ENCODE measurements at places on chromosomes 3 and 15.
A peak's percentile ranks its signal among the peaks of the same experiment; 100 is the strongest.

DNA sequence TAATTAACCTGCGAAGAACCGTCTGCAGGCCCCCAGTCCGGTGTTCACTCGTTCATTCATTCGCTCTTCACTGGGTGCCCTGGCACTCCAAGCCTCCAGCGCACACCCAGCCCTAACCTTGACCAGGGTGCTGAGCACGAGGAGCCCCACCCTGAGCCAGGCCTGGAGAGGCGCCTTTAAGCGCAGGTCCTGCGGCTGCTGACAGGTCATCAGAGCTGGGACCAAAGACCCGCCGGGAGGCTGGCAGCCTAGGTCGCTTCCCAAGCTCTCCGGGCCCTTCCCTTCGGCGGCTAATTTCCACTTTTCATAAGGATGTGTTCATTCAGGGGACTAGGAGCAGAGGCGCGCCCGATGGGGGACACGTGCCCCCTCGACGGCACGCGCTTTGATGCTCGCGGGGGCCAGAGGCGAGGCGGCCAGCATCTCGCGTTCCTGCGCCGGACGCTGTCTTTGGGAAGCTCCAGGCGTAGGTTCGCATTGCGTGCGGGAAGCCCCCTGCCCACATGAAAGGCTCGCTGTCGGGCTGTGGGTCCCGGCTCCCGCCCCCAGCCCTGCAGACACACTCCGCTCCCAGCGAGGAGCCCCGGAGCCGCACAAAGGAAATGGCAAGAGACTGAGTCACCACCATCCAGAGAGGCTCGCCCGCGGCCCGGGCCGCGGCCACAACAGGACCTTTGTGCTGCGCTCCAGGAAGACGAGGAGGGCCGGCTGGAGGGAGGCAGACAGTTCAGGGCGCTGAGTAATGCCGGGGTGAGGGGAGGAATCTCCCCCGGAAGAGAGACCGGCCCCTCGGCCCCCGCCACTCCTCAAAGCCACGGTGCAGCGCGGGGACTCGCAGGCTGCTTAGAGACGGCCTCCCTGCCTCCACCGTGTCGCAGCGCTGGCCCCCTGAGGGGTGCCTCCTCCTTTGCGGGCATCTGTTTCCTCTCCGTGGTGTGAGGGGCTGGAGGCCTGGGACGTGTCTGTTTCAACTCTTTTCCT lies 266.4 kb upstream of the HES1 start:
- peak; percentile 83 for DNase-seq

DNA sequence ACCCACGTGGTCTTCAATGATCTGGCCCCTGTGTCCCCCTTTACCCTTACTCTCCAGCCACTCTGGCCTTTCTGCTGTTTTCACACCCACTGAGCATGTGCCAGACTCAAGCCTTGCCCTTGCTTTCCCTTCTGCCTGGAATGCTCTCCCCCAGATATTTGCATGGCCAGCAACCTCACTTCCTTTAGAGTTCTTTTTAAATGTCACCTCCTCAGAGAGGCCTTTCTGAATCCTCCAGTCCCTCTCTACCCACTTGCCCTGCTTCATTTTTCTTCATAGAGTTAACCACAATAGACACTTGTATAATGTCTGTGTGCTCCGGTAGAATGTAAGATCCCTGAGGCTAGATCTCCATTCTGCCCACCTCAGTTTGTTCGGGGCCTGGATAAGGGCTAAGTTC lies 39.4 kb upstream of the TIPARP start:
- no peak for DNase-seq

- no peak for DNase-seq
These were observed 117.8 kb upstream of the IGF1R start for GRCh38 chr15:98530570-98530969.

- DNase-seq: no peak
These were observed 37.9 kb upstream of the MECOM start for GRCh38 chr3:169701457-169701856.

GRCh38 chr15:40762919-40763800 lies 708 bp upstream of the GCHFR start:
- DNase-seq: no peak

GRCh38 chr3:29153811-29154210 lies 127.1 kb upstream of the RBMS3 start:
- no peak for DNase-seq

GRCh38 chr3:197880491-197881269 lies 69.3 kb upstream of the RPL35A start:
- DNase-seq: no peak

- no peak for DNase-seq
These were observed 803.7 kb upstream of the ARRDC4 start for GRCh38 chr15:97156739-97157265.

DNA sequence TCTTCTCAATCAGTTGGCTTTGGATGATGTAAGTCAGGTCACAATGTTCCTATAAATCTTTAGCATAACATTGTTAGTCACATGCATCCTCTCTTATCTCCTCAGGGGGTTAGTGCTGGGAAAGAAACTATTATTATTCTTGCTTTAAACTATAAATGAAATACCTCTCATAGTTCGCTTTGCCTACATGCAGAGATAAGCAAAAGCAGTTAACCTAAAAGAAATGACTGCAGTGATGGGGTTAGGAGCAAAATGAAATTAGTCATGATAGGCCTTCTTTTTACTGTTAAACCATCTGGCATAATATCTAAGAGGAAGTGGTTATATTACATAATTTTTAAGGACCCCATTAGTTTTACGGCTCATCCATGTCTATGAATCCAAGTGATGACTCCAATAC lies 91.7 kb upstream of the IGSF10 start:
- DNase-seq: no peak

- no peak for DNase-seq
These were observed 8.0 kb downstream of the TMEM212 start for GRCh38 chr3:171850960-171851659.

DNA sequence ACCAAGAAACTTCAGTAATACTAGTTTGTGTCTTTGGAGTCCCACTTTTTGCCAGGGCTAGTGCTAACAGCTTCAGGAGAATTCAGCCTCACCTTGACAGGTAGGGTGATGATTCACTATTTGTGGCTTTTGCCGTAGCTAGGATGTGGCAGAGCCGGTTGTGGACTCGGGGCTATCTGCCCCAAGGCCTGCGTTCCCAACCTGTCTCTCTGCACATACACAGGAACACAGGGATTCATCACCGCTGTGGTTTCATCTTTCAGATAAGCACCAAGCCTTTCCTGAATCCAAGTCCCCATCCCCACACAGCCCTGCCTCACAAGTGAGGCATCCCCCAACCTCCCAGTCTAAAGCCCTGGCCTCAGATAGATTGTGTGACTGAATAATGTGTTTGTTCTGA lies 45.2 kb upstream of the POLG start:
- no peak for DNase-seq

GRCh38 chr3:151382671-151383070 lies 1.9 kb downstream of the P2RY12 start:
- no peak for DNase-seq

DNA sequence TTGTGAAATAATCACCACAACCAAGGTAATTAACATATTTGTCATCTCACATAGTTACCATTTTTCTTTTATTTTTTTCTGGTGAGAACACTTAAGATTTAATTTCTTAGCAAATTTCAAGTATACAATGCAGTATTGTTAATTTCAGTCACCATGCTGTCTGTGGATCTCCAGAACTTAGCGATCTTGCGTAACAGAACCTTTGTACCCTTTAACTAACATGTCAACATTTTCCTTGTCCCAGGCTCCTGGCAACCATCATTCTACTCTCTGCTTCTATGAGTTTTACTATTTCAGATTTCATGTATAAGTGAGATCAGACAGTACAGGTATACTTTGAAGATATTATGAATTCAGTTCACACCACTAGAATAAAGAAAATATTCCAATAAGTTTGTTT lies 154.4 kb downstream of the KCNAB1 start:
- DNase-seq: no peak

DNA sequence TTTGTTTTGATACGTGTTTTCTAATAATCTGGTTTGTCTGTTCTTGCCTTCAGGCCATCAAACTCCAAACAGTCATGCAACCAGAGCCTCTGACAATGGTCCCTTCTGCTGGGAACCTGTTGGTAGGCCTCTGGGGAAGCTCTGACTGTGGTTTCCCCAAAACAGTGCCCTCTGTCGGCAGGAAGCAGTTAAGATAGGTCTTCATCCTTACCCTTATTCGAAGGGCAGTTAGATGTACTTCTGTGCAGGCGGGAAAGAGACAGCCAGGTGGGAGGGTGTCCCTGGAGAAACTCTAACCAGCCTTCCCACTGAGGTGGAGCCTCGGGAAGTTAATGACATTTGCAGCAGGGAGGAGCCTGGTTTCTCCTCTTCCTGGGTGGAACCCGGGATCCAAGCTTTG lies 81.6 kb upstream of the CHMP2B start:
- no peak for DNase-seq

DNA sequence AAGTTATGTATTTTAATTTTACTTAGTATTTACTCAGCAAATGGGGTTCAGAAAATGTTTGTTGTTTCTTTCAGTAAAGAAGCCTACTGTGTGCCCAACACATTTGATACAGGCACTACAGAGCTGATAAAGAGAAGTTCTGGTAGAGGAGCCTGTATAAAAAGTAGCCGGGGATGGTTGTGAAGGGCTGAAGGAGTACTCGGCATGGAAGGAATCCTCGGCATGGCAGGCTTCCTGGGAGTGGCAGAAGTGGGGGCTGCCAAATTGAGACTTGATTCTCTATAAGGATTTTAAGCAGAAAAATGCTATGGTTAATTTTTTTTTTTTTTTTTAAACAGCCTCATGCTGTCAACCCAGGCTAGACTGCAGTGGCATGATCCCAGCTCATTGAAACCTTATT lies 9.3 kb downstream of the ARL13B start:
- DNase-seq: no peak

- DNase-seq: no peak
These were observed 39.5 kb downstream of the CFAP100 start for GRCh38 chr3:126434264-126434590.

DNA sequence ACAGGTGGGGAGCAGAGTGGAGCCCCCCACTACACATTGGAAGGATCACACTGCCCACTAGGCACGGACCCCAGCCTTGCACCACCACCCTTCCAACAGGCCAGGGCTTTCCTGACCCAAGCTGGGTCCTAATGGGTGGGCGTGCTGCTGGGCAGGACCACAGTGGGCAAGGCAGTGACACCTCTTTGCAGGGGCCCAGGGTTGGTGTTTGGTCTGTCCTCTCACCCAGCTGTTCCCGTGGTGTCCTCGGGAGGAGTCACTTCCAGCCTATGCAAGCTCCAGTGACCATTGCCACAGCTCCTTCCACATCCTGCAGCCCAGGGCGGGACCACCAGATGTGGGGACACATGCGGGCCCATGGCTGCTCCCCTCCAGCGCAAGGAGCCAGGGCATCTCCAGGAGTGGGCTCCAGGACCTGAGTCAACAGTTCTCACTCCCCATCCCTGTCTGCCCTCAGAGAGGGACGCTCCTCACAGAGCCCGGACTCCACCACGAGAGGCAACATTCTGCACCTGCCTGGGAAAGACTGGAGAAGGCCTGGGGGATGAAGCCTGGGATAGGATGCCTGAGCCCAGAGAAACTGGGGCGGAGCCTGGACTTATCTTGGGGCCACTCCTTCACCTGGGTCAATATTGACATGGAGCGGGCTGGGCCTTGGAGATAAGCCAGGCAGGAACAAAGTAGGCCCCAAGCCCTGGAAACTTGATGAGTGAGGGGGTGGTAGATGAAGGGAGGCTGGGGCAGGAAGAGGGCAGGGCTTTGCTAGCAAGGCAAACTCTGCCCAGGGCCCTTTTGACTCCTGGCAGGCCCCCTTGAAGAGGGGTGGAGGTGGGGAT lies 3.9 kb upstream of the VILL start:
- DNase-seq: no peak

- no peak for DNase-seq
These were observed 68.5 kb downstream of the MYO1E start for GRCh38 chr15:59304034-59304795.

GRCh38 chr15:60421544-60421943 lies 23.8 kb upstream of the ANXA2 start:
- no peak for DNase-seq

DNA sequence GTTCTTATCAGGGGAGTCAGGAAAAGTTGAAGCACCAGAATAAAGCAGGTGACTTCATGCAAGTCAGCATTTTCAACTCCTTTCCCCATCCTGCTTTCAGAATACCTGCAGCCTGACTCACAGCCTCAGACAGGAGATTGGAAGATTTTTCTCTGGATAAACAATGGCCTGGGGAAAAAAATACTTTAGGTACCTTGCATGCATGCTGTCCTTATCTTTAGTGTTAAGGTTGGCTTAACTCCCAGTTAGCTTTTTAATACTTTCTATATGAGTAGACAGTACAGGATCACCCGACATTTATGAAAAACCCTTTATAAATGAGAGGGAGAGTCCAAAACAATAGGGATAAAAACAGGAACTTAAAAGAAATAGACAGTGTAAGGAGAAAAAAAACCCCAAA lies 53.6 kb downstream of the PAK2 start:
- DNase-seq: peak; percentile 91

- no peak for DNase-seq
These were observed 169.0 kb upstream of the IL12A start for GRCh38 chr3:159819676-159820075.

GRCh38 chr3:13629644-13630043 lies 80.7 kb downstream of the FBLN2 start:
- DNase-seq: no peak

- no peak for DNase-seq
These were observed 27.3 kb upstream of the NANOGP8 start for GRCh38 chr15:35112346-35112745.

GRCh38 chr3:143511174-143511879 lies 336.9 kb downstream of the SLC9A9 start:
- DNase-seq: no peak

- no peak for DNase-seq
These were observed 12.0 kb upstream of the PCCB start for GRCh38 chr3:136237961-136238649.

GRCh38 chr3:69122403-69122802 lies at the start of gene LMOD3:
Gene LMOD3 (minus strand): TSS chr3:69122595. CDS start chr3:69122386, 209 bp downstream.
- DNase-seq: no peak

GRCh38 chr15:58383876-58384275 lies 47.9 kb upstream of the LIPC start:
- DNase-seq: no peak

All from kidney epithelial cell (primary cell).